ENCODE measurements at places on chromosomes 3 and 15.

- no peak for DNase-seq
These were observed at the start of gene SYNM for GRCh38 chr15:99104788-99105513. Gene SYNM (plus strand): TSS chr15:99105080. CDS start chr15:99105200, 120 bp downstream.

DNA sequence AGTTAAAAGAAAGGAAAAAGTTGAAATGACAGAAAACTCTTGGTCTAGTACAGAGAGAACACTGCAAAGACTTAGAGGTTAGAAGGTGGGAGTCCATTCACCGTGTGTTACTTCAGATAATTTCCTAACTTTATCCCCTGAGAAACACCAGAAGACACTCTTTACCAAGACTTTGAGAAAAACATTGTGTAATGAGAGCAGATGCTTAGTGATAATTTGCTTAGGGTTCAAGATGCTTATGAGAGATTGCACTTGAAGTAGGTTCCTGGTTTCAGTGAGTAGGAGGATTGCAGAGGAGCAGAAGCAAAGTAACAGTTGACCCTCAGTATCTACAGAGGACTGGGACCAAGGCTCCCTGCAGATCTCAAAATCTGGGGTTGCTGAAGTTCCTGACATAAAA, 594.1 kb downstream of the NR2F2 start:
- no peak for DNase-seq

DNA sequence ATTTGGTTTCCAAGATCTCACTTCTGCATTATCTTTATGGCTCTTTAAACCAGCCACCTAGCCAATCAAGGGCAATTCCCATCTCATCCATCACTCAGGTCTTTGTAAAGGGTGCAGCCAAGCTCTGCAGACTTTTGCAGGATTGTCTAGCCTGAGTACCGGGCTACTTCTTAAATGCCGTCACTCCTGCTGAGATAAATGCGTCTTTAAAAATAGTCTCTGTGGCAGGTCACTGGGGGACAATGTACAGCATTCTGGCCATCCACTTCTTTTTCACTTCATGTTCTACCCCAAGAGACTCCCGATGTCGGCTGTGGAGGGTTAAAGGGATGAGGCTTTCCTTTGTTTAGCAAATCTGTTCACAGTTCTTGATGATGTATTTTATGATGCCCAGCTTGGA, 194.7 kb downstream of the SV2B start:
- no peak for DNase-seq

DNA sequence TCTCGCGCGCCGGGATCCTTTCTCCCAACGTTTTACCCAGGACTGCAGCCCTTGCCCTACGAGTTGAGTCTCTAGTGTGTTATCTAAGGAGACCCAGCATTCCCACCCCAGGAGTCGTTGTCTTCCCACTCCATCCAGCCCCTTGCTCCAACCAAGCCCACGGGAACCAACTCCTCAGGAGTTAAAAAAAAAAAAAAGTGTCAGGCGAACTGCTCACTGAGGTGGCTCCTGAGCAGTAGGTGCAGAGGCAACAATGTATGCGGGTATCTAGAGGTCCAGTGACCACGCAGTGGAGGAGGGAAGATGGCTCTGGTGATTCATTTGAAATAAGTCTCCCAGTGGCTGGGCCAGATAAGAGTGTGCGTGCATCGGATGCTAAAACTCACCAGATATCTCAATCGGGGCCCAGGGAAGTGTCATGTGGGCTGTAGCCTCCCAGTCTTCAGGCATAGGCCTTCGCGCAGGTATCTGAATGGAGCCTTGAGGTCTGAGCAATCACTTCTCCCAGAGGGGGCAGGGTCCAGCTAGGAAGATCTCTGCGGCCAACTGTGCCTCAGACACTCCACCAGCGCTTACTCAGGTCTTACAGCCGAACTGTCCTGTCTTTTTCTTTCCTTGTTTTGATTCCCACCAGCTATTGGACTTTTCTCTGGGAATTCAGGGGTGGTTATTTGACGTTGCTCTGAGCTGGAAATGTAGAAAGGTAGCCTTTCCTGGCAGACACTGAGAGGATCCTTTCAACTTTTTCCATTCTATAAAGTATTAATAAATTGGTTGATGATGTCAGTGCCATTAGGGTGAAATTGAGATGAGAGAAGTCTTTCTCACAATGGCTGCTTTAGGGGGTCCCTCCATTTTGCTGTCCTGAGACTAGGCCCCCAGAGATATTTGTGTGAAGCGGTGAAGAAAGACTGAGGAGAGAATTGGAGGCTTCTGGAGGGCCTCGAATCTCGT, 21.0 kb downstream of the ZIC4 start:
- no peak for DNase-seq

DNA sequence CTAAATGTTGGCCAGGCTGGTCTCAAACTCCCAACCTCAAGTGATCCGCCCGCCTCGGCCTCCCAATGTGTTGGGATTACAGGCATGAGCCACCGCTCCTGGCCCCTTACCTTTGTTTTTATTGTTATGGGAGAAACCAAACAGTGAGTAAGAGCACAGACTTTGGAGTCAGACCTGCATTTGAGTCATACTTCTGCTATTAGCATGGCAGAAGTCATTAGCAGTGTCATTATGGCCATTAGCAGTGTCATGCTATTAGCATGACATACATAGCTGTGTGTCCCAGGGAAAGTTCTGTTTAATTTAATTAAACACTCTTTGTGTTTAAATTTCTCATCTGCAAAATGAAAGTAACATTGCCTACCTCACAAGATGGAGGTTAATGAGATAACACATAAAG, 54.8 kb downstream of the SQOR start:
- no peak for DNase-seq

- no peak for DNase-seq
These were observed 26.6 kb downstream of the SRPRB start for GRCh38 chr3:133831966-133832801.

DNA sequence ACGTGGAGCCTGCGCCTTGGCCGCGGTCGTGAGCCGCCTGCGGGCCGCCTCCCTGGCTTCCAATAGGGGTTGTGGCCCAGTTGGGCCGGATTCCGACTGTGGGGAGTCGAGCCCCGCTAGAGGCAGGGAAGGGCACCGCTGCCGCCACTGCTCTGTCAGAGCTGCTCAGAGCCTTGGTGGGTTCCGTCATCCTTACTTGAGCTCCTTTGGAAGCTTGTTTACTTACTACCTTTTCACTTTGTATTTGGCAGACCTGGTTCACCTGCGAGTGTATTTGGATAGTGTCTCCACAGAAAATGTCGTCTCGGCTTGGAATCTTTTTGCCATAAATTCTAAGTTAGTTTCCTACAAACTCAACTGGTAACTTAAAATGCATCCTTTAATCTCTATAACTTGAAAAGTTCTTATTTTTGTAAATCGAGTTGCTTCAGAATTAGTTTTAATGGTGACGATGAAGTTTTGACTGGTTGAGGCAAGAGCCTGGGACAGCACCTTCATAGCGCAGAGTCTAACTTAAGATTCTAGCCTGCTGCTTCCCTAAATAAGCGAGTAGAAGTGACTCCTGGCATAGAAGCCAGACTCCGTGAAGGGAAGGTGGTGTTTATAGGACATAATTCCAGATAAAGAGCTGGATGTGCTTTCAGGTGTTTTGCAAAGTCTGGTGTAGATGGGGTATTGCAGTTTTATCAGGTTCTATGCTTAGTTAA, 800 bp downstream of the DAG1 start:
- no peak for DNase-seq

DNA sequence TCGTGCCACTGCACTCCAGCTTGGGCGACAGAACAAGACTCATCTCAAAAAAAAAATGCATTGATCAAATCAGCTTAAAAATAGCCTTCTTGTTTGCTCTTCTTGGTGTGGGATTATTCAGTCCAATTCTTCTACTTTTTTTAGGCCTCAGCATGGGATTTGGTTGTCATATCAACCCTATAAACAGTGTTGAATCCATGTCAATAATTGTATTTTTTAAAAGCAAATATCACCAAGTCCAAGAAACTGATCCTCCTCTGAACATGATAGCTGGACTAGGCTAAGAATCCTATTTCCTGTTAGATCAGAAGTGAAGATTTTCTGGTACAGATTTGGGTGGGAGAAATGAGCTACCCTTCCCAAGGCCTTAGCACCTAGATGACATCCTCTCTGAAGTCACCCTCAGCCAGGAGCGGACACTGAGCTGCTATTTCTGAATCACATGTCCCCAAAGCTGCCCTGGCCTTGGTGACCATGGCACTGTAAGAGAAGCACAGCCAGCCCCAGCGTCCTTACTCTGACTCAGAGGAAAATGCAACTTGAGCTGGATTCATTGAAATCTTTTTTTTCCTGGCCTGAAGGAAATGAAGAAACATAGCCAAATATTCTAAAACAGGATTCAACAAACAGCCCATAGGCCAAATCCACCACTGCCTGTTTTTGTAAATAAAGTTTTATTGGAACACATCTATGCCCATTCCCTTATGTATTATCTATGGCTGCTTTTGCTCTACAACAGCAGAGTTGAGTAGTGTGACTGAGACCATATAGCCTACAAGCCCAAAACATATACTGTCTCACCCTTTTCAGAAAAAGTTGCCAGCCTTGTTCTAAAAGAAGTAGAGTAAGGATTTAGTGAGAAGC, 215.9 kb upstream of the CTDSPL start:
- no peak for DNase-seq

DNA sequence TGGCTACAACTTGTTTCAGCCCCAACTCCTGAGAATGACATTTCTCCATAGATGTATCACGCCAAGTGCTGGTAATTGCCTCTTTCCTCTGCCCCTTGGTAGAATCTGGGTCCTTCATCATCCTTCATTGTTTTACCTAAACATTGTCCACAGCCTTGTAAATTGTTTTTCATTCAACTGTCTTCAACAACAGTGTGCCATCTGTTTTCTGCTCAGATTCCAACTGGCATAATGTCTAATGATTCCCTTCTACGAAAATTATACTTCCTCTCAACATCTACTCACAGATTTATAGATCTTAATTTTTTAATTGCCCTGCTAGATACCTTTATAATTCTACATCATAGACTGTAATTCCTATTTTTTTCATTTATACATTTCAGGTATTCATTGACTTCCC, 226.9 kb downstream of the TPRG1 start:
- DNase-seq = no peak

GRCh38 chr3:1272546-1273265, 179.9 kb downstream of the CNTN6 start:
- no peak for DNase-seq

DNA sequence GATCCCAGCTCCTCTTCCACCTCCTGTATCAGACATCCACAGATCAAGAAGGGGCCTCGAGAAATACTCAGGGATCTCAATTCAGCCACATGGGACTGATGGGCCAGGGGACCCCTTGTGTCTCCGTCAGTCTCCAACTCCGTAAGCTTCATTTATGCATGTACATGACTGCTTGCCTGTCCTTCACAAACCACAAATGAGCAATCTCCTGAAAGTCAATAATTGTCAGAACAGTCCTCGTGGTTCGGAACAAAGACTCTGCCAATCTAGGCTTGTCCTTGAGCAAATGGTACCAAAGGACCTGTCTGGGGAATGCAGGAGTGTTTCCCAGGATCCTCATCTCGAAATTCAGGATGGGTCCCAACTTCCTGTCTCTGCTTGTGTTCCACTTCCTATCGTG, 20.8 kb downstream of the SLC12A8 start:
- no peak for DNase-seq

GRCh38 chr3:8106921-8107320, 394.7 kb upstream of the LMCD1 start:
- DNase-seq = no peak

- DNase-seq = no peak
These were observed 68.9 kb downstream of the ARMC8 start for GRCh38 chr3:138256022-138256421.

GRCh38 chr3:54240309-54240708, 118.0 kb downstream of the CACNA2D3 start:
- no peak for DNase-seq

DNA sequence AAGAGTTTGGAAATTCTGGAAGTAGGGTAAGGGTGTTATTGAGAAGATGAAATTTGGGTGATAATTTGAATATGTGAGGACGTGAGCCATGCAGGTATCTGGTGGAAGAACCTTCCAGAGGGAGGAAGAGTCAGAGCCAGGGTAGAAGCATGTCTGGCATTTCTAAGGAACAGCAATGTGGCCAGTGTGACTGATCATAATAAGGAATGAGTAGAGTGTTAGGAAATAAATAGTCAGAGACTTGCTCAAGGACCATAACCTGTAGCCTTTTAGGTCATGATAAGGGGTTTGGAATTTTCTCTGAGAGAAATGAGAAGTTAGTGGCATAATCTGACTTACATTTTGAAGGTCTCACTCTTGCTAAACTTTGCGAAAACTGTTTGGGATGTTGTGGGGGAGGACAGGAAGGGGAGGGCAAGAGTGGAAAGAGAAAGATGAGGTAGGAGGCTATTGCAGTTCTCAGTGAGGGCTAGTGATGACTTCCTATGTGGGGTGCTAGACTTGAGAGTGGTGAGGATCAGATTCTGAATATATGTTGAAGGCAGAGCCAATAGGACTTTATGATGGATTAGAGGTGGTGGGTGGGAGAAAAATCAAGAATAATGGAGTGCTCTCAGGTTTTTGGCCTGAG, 568.3 kb downstream of the AGBL1 start:
- no peak for DNase-seq

GRCh38 chr3:184836090-184836822, 24.3 kb downstream of the VPS8 start:
- no peak for DNase-seq

GRCh38 chr3:49498648-49499047, 28.6 kb downstream of the DAG1 start:
- DNase-seq = no peak

GRCh38 chr3:117914540-117915100, 1120.0 kb downstream of the IGSF11 start:
- no peak for DNase-seq

- no peak for DNase-seq
These were observed 78.0 kb downstream of the CPN2 start for GRCh38 chr3:194272861-194273742.

DNA sequence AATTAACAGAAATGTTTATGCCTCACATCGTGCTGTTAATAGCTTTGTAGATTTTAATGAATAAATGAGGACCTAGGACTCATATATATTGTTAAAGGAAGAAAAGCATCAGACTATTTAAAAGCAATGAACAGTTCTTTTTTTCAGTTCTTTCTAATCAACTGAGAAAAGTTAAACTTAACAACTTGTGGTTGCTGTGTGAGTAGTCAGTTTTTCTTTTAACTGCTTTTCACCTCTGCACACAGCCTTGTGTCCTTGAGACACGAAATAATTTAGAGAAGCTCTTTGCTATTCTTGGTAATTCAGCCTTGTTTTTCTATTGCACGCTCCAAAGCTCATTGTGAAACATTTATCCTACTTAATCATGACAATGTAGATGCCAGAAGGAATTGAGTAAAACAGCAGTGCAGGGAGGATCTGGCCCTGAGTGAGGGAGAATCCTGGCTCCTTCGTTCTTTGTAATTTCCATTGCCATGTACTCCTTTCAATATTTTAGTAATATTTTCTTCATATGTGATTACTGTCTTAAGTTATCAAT, 499.0 kb downstream of the PYDC2 start:
- DNase-seq = no peak
